ENCODE measurements at places on chromosomes 11 and 22. TPM values are rescaled to one million over a fixed set of nuclear protein-coding genes. Genes with fewer than 3 reads are reported as not detected.
A peak's percentile ranks its signal among the peaks of the same experiment; 100 is the strongest.

DNA sequence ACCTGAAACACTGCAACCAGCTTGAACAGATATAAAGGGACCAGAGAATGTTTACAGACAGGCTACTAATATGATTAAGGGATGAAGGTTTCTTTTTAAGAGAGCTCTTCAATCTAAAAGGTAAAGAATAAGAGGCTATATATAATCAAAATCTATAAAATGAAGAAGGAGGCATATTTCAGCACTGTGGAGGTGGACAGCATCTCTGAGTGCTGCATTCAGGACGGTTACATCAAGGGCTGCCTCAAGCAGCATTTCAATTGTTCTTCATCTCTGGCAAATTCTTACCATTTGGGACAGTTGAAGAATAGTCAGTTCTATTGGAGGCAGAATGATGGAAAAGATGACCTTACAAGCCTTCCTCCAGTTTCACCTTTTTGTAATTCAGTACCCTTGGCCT lies 139.6 kb upstream of the LMO1 start:
- H3K36me3 ChIP-seq = no peaks in the 10 kb centered on the region
- no peak overlapping the region for H3K27ac ChIP-seq
- no peak for DNase-seq
- no peaks in the 10 kb centered on the region for H3K27me3 ChIP-seq
- H3K4me1 ChIP-seq = no peaks in the 10 kb centered on the region

GRCh38 chr11:71977743-71978418 lies 20.8 kb upstream of the IL18BP start:
- H3K4me1 ChIP-seq = no peaks in the 10 kb centered on the region
- no peak overlapping the region for H3K4me3 ChIP-seq
- no peak overlapping the region for H3K27ac ChIP-seq
- peak; percentile 56 for DNase-seq
- no peaks in the 10 kb centered on the region for H3K36me3 ChIP-seq

DNA sequence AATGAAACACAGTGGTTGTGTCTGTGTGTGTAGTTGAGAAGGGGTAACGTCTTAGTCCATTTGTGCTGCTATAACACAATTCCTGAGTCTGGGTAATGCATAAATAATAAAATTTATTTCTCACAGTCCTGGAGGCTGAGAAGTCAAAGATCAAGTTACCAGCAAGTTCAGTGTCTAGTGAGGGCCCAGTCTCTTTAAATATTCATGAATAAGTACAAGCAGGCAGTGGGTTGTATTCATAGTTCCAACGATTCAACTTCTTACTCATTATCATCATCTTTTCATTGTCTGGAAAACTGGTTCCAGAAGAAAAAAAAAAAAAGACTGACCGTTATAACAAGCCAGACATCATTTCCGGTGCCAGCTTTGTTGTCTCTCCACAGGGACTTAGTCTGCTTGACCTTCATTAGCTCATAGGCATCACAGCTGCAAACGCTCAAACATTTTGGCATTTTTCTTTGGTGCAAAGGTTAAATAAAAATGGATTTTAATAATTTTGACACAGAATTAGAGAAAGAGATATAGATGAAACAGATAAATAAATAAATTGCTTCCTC lies 1297.5 kb downstream of the LRRC4C start:
- H3K36me3 ChIP-seq = no peaks in the 10 kb centered on the region
- no peak for DNase-seq
- no peaks in the 10 kb centered on the region for H3K27me3 ChIP-seq
- H3K4me1 ChIP-seq = no peaks in the 10 kb centered on the region
- H3K27ac ChIP-seq = no peak overlapping the region
- no peak overlapping the region for H3K4me3 ChIP-seq

- peaks cover 9% of the 10 kb centered on the region for H3K4me1 ChIP-seq
- peak; percentile 72 for DNase-seq
- H3K27me3 ChIP-seq = peaks cover 100% of the 10 kb centered on the region
- no peaks in the 10 kb centered on the region for H3K36me3 ChIP-seq
- no peak overlapping the region for H3K27ac ChIP-seq
These were observed 120.7 kb upstream of the TOP3B start for GRCh38 chr22:22103078-22103875.

GRCh38 chr22:28332410-28332809 lies 347.2 kb downstream of the TTC28 start:
- no peak for DNase-seq
- no peak overlapping the region for H3K4me3 ChIP-seq
- no peaks in the 10 kb centered on the region for H3K36me3 ChIP-seq
- H3K4me1 ChIP-seq = peaks cover 25% of the 10 kb centered on the region
- H3K27me3 ChIP-seq = no peaks in the 10 kb centered on the region

GRCh38 chr22:29478326-29479276 lies 1.4 kb upstream of the NEFH start:
- no peak overlapping the region for H3K27ac ChIP-seq
- peak; percentile 71 for DNase-seq
- no peaks in the 10 kb centered on the region for H3K36me3 ChIP-seq
- peak overlapping the region; percentile 65 for H3K4me3 ChIP-seq
- peaks cover 56% of the 10 kb centered on the region for H3K27me3 ChIP-seq

DNA sequence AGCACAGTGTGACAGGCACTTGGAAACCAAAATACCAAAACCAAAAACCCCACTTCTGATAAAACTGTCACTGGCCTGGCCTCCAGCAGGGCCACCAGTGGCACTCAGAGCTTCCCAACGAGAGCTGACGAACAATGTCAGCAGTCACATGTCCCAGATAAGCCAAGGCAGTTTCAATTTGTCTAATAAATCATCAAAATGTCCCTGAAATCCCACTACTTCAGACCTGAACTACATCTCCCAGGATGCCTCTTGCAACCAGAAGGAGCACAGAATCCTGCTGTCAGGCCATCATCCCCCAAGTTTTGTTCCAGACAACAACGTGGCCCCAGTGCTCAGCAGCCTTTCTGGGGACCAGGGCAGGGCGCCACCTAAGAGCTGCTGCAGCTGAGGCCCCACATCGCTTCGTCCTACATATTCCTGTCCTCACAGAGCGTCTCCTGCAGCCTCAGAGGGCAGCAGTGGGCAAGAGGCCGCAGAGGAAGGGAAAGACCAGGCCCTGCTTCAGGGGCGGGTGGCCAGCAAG lies 25.1 kb downstream of the LRFN4 start:
- H3K27me3 ChIP-seq = no peaks in the 10 kb centered on the region
- H3K36me3 ChIP-seq = no peaks in the 10 kb centered on the region
- DNase-seq = no peak
- no peak overlapping the region for H3K4me3 ChIP-seq

DNA sequence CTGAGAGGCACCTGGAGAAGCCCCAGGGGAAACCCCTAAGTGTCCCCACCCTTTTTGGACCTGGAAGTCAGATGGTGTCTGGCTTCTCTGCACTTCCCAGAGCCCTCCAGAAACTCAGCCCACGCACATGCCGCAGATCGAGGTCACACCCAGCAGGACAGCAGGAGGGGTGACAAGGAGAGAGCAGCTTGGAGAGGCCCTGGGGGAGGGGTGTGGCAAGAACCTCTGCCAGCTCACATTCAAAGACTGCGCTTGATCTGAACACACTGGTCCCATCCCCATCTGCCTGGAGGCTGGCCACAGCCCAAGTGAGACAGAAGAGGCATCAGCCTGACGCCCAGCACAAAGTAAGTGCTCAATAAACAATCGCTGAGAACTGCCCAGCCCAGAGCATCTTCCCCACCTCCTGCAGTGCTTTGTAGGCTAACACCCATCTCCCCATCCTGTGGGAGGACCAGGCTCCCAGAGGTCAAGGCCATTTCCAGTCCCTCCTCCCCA lies 21.4 kb downstream of the TMPRSS6 start:
- no peak overlapping the region for H3K27ac ChIP-seq
- no peaks in the 10 kb centered on the region for H3K36me3 ChIP-seq
- no peaks in the 10 kb centered on the region for H3K27me3 ChIP-seq
- no peak for DNase-seq

- H3K27ac ChIP-seq = no peak overlapping the region
- H3K4me3 ChIP-seq = no peak overlapping the region
- H3K4me1 ChIP-seq = no peaks in the 10 kb centered on the region
- DNase-seq = peak; percentile 9
- no peaks in the 10 kb centered on the region for H3K36me3 ChIP-seq
These were observed 31.4 kb upstream of the SLC22A25 start for GRCh38 chr11:63274776-63275175.

Gene ME3
- total RNA-seq = 3.8 TPM

Gene GRK3
- total RNA-seq = 25.3 TPM
